ENCODE measurements at places on chromosomes 1 and 21.

- no peak for DNase-seq
Observed at GRCh38 chr1:2868571-2869195, 67.2 kb upstream of the TTC34 start.

- no peak for DNase-seq
Observed at GRCh38 chr1:74953622-74954021, 180.6 kb upstream of the LHX8 start.

DNA sequence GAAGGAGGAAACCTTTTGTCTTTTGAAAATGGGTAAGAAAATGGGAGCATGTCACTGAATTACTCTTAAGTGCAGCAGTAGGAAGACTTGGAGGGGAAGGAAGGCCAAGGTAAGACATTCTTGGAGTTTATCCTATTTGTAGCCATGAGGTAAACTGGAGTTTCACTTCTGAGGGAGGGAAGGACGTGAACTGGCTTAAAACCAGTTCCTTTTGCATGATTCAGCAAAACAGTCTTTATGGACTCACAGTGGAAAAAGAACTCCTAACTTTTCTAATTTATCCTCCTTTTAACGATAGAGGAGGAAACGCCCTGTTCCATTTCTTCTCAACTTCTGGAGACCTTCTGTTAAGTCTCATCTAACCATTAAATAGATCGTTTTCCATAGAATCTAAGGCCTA, 2.5 kb downstream of the PRDX6 start:
- no peak for DNase-seq

GRCh38 chr1:219778793-219779369, 149.5 kb downstream of the SLC30A10 start:
- DNase-seq: no peak

DNA sequence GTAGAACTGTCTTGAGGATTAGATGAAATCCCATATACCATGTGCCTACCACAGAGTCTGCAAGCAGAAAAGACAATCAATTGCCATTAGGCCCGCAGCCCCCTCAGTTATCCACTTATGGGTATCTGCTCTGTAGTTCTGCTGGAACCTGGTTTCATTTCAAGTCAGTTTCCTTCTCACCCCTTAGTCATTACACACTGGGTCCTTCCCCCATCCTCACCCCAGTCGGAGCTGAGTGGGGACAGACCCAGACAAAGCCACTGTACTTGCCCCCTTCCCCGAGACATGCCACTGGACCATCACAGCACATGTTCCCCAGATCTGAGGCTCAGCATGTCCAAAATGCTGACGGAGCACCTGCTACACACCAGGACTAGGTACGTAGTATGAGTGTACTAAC, 21.2 kb downstream of the PGLYRP3 start:
- DNase-seq: no peak

DNA sequence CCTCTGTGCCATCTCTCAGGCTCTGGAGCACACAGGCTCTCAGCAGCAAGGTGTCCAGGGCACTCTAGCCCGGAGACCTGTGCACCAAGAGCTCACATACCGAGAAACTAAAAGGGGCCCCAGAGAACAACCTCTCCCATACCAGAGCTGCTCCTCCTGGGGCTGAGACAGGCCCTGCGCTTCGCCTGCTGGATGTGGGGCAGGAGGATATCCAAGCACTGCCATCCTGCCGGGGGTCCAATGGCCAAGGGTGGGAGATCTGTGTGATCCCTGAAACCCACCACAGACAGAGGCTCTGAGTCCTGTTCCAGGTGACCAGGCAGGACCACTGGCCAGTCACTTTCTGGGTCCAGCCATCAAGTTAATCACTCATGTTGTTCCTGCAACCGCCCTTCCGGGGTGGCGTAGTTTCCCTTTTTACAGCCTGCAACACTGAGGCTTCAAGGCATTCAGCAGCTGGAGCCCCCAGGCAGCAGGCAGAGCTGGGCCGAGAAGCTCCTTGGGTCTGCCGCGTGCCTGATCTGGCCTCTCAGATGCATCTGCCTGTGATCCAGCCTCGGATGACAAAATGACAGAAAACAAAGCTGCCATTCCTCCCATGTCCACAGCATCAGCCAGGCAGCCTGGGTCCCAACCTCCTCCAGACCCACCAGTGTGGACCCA, 36.7 kb upstream of the ACTRT2 start:
- no peak for DNase-seq

DNA sequence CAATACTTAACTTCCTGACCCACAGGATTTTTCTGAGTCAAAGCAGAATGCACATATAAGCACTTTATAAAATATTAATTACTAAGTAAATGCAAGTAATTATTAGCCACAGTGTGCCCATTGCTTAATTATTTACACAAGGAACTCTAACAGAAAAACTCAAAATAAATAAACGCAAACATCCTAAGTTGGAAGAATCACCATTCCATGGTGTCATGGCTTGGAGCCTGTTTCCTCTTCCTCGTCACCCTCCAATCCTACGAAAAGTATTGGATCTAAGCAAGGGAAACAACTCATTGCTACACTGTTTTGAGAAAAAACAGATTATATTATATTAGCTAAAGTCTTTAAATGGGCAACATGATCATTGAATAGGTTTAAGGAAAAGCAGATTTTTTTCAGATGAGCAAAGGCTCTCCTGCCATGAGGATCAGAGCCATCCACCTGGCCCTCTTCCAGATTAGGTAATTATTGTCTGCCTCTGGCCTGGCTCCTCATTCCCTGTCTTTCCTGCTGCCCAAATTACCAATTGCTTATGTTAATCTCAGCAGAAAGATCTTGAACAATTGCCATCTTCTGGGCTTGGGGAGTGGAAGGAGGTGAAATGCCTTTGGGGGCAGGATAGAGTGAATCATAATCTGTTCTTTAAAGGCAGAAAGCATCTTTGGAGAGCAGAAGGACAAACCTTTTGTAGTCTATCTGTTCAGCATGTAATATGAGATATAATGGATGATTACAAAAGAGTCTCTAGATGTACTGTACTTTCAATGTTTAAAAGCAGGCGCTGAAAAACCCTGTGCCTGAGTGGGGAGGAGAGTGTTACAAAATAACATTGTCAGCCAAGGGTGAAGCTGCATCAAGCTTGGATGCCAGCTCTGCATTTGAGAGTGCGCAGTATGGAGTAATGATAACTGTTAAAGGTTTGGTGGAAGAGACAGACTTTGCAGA, 121.2 kb downstream of the DUSP10 start:
- no peak for DNase-seq

DNA sequence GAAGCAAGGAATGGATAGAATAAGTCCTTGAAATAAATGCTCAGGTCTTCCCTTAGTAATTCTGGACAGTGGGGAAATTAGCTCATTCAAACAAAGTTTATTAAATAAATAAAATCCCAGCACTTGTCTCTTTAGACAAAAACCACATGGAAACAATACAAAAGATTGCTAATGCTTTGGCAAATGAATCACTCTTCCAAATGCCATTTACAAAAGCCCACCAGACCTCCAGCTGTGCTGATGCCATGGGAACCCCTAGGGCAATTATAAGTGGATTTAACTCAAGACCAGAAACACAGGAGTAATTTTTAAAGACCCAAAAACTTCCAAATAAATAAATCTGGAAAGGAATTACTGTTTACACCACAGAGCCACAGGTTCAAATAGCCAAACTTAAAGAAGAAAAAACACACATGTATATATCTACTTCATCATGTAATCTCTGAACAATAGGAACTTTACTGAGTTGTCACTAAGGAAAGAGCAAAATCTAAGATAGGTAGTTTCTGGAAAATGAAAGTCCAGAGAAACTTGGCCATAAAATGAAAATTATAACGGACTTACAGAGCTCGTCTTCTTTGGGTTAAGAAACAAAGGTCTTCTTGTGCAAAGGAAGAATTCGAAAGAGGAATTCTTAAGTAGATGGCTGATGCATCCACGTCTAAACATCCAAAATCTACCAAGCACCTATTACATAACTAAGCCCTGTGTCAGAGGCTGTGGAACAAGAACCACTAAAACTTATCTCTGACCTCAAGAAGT, 399.4 kb downstream of the SMYD3 start:
- DNase-seq: no peak

DNA sequence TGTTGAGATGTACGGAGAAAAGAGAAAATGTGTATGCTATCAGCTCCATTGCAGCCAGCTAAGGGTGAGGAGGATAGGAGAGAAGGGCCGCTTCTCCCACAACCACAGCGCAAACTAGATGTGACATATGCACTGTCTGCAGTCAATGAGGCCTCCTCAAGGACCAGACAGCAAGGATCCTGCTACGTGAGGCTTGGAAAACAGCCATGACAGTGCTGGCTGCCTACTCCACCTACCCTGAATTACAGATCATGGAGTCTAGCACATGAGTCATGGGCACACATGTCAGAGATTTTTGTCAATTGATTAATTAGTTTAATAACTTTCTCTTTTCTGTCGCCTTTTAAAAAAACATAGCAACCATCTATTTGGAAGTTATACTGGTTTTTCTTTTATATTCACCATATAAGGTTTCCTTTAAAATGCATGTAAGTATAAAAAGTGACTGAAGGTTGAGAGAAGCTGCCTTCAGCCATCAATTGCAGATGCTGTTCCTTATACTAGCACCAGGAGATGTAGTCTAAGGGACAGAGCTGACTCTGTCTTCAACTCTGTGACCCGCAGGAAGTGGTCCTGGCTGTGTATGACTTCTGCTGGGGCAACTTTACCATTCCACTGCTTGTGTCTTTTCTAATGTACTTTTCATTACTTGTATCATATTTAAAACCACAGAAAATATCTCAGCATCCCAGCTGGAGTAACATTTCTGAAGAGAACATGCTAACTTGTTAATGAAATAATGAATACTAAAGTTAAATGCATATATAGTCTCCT, 3.1 kb downstream of the VPS26C start:
- DNase-seq: no peak

DNA sequence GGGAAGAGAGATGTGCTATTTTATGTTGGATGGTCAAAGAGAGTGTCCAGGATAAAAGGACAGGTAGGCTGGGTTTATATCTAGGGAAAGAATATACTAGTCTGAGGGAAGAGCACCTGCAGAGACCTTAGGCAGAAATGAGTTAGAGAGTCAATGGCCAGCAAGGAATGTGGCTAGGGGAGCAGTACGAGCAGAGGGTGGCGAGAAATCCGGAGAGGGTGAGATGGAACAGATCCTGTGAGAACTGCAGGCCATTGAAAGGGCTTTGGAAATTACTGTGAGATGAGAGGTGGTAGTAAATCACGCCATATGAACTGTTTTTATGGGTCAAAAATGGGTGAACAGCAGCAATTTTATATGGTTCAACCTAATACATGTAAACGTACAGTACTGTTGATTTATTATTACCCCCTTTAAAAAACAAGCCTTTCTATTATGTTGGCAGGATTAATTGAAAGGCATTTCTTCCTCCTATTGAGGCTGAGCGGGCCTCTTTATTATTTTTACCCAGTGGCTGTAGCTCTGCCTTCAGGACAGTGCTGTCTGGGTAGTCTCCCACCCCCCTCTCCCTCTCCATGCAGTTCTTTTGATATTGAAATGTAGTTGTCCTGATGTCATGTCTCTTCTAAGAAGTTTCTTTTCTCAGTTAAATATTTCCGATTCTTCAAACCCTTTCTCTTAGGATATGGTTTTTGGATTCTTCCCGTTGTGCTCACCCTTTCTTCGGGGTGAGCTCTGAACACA, 75.2 kb upstream of the CD1D start:
- no peak for DNase-seq

- no peak for DNase-seq
Observed at GRCh38 chr1:65971547-65971946, 178.9 kb downstream of the PDE4B start.

GRCh38 chr1:235246022-235246948, 81.7 kb downstream of the ARID4B start:
- no peak for DNase-seq

DNA sequence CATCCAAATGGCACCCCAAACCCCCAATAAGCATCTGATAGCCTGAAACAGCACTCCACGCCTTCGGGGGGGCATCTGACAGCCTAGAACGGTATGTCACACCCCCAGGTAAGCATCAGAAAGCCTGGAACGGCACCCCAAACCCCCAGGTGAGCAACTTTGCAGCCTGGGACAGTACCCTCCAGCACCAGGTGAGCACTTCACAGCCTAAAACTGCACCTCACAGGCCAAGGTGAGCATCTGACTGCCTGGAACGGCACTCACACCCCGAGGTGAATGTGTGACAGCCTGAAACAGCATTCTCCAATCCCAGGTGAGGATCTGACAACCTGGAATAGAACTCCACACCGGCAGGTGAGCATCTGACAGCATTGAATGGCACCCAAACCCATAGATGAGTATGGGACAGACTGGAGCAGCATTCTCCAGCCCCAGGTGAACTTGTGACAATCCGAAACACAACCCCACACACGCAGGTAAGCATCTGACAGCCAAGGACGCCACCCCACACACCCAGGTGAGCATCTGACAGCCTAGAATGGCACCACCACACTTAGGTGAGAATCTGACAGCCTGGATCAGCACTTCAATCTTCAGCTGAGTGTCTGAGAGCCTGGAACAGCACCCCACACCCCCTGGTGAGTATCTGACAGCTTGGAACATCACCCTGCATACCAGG, 18.3 kb upstream of the MMEL1 start:
- no peak for DNase-seq

- DNase-seq: no peak
Observed at GRCh38 chr1:180793451-180793850, 119.2 kb upstream of the KIAA1614 start.

- no peak for DNase-seq
Observed at GRCh38 chr1:29145739-29146437, 22.2 kb upstream of the TMEM200B start.

GRCh38 chr1:178941849-178942248, 71.0 kb upstream of the ANGPTL1 start:
- DNase-seq: no peak

DNA sequence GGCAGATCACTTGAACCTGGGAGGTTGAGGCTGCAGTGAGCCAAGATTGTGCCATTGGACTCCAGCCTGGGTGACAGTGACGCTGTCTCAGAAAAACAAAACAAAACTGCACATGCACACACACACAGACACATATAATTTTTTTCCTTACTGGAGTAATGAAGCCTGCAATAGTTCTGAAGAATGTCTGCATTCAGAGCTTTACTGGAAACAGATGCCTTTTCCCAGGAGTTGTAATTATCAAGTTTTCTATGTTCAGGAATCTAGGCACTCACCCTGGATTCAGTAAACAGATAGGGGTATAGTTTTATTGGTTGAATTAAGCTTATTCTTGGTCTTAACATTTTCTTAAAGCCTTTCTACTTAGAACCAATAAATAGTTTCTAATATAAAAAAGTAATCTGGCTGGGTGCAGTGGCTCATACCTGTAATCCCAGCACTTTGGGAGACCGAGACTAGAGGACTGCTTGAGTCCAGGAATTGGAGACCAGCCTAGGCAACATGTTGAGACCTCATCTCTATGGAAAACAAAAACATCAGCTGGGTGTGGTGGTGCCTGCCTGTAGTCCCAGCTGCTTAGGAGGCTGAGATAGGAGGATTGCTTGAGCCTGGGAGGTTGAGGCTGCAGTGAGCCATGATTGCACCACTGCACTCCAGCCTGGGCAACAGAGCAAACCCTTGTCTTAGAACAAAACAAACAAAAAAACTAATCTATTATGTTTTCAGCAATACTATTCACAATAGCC, 15.8 kb downstream of the SPEN start:
- no peak for DNase-seq

DNA sequence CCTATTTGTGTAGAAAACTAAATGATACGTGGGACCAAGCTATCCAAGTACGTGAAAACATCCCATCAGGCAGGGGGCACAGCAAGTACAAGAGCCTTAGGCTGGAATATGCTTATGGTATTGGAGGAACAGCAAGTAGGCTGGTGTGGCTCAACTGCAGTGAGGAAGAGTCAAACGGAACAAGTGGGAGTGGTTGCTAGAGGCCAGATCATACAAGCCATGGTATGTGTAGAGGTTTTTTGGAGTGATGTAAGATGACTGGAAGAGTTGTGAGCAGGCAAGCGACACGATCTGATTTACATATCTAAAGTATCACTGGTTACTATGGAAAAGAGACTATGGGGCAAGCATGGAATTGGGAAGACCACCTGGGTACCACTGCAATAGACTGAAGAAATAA, 27.8 kb downstream of the ELK4 start:
- no peak for DNase-seq

Data from NCI-H510A (cell line).